ENCODE measurements at places on chromosomes 2 and 18. TPM values are rescaled to one million over a fixed set of nuclear protein-coding genes. Genes with fewer than 3 reads are reported as not detected.

Gene LYPD6
- 11.3 TPM for total RNA-seq

Gene NXPH2
- not detected for total RNA-seq

Gene CERKL
- total RNA-seq: 2.2 TPM

Gene TFCP2L1
- total RNA-seq: 0.12 TPM

Gene RIT2
- total RNA-seq: 0.37 TPM

Gene HYCC2
- 6.7 TPM for total RNA-seq

Gene IL1RL1
- not detected for total RNA-seq

Gene CD8B2
- total RNA-seq: 0.10 TPM

Gene MTCL1
- 28.2 TPM for total RNA-seq

Gene RAD51AP2
- total RNA-seq: not detected

- no peak for DNase-seq
These were observed 585.0 kb upstream of the GCFC2 start for GRCh38 chr2:76295762-76296161.

- peak; percentile 42 for DNase-seq
These were observed 17.2 kb upstream of the ITGAV start for GRCh38 chr2:186572705-186573104.

DNA sequence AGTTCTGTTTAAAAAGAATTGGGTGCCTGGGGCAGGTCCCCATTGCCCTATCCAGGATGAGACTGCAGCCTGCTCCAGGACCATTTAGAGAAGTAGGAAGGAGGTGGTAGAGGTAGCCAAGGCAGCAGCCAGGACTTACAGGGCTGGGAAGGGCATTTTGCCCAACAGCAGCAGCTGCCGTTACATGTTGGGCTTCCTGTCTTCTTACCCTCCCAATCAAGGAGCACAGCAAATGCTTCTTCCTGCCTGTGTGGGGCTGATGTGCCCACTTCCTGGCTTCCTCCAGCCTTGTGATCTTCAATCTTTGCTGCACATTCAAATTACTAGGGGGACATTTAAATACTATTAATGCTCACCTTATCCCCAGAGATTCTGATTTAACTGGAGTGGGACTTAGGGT, 112.0 kb downstream of the QPCT start:
- DNase-seq: peak; percentile 48

DNA sequence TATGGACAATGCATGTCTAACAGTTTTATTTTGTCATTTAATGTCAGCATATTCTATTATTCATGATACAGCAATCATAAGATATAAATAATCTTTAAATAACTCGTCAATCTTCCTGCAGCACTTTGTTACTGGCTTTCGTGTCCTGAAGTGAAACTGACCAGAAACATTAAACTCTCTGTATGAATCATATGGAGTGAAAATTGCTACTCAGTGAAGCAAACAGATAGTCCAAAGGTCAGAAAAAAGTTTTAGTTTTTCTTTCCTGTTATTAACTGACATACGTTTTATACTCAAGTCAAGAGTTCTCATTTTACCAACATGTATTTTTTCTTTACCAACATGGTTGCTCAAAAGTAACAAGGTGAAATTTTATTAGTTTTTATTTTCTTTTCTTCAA, 106.8 kb upstream of the GALNT5 start:
- peak; percentile 53 for DNase-seq

- DNase-seq: no peak
These were observed 32.9 kb downstream of the STEAP3 start for GRCh38 chr2:119256582-119256921.

- peak; percentile 92 for DNase-seq
These were observed 263.9 kb downstream of the LTBP1 start for GRCh38 chr2:33210626-33211025.

GRCh38 chr18:31183302-31183701, 20.6 kb upstream of the DSC1 start:
- no peak for DNase-seq

DNA sequence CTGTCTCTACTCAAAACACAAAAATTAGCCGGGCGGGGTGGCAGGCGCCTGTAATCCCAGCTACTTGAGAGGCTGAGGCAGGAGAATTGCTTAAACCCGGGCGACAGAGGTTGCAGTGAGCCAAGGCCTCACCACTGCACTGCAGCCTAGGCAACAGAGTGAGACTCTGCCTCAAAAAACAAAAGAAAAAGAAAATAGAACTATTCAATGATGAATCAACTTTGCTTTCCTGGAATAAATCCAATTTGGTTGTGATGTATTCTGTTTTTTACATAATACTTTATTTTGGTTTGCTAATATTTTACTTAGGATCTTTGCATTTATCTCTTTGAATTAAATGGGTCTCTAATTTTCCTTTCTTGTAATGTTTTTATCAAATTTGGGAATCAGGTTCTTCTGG, 86.3 kb upstream of the MBOAT2 start:
- peak; percentile 22 for DNase-seq

- peak; percentile 15 for DNase-seq
These were observed 255.6 kb upstream of the OSR1 start for GRCh38 chr2:19614066-19614465.

DNA sequence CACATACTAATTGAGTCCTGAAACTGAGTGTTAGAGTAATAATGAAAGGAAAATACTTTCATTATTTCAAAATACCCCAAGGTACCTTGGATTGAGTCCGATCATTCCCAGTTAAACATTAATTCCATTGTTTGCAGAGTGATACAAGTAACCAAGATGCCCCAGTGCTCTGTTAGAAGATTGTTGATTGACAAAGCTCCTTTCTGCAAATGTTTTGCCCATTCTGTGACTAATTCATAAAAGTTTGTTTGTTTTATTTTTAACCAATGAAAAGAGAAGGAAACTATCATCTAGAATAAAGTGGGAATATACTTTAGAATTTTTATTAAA, 124.0 kb downstream of the GULP1 start:
- no peak for DNase-seq

DNA sequence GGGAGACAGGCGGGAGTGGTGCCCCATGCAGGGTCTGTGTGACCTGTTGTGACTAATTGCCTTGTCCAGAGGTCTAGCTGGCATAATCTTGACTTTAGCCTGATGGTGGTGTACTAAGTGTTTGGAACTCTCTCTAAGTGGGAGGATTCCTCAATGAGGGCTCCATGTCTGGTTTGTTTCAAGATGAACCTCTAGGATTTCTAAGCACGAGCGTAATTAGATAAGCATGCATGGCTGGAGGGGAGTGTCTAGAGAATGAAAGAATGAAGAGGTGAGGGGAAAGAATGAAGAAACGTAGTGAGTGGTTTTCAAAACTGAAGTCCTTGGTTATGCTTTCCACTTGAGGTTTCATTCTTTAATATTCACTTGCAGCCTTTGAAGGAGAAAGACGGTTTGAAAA, 833.2 kb upstream of the GYPC start:
- DNase-seq: no peak

- no peak for DNase-seq
These were observed 58.9 kb upstream of the NCOA1 start for GRCh38 chr2:24432121-24432520.

GRCh38 chr2:55112229-55113031, 62.2 kb upstream of the RTN4 start:
- DNase-seq: peak; percentile 58

DNA sequence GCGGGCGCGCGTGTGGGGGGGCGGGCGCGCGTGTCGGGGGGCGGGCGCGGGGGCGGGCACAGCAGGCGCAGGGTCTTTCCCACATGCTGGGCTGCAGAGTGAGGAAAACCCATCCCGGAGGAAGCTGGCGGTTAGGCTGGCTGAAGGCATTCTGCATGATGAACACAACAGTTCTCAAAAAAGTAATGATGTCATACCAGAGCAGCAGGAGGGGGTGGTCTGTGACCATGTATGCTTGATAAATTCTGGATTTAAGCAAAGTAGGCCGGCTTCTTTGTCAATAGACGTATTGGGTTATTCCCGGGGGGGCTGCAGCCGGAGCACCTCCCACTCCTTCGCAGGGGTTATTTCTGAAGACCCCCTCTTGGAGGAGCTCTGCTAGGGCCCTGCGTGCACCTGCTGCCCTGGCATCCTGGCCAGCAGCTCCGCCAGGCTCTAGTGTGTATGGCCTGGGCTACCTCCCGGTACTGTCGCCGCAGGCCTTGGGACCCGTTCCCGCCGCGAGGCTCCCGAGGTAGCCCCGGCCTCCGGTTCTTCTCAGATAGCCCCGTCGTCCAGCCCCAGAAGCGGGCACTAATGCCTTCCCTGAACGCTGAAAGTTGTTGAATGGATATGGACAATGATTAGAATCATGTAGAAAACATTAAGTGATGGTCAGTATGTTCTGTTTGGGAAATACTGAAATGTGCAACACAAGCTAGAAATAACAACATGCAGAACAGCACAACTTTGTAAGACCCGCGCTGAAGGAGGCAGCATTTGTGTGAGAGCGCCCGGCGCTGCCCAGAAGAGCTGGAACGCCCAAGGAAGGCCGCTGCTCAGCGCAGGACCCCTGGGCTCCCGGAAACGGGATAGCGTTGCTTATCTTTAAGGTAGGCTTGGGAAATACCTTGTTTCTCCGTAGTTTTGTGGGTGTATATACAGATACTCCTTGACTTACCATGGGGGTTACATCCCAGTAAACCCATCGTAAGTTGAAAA, 101.4 kb upstream of the RAB6C start:
- DNase-seq: peak; percentile 23

DNA sequence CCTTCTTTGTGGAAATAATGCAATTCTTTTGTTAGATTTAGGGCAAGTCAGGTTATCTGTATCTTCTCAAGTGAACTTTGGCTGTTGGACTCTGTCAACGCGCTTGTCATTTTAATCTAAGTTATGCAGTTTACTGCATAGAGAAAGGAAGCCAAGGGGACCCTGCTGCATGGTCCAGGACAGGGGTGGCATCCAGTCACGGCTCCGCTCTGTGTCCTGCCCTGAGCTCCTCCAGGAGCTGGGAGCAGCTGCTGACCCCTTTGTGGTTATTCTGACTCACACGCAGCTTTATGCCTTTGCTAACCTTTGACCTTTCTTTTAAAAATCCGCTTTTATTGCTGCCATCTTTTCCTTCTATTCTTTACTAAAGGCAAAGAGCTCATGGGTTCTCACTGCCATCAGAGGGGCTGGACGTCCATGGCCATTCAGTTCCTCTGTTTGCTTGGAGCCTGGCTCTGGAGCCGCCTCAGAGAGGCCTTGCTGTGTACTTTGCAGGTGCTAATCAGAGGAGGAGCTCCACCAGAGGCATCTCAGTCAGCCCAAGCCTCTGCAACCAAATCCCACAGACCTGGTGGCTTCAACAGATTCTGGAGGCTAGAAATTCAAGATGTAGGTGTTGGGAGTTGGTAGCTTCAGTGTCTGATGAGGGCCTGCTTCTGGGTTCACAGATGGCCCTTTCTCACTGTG, 39.3 kb downstream of the SNTG2 start:
- no peak for DNase-seq

DNA sequence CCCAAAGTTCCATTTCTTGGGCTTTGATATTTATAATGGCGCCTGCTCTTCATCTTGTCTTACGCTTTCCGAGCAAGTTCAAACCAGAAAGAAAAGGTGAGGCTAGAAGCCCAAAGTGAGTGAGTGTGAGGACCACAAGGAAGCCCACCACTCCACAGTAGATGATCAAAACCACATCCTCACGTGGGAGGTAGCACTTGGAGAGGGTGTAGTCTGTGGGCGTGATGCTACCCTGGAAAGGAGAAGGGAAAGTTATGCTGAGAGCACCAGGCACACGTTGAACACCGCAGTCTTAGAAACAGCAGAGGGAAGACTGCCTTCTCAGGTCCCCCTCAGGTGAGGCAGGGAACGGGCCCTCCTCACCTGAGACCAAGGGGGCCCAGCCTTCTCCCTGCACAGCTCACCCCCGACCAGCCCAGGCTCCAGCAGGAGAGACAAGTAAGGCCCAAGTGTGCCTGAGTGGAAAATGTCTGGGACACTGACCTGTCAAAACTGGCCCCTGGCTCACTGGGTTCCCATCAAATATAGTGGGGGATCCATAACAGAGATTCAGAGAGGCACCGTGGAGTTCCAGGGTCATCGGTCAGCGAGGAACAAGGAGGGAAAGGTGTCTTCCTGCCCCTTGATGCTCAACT, 23.6 kb downstream of the MPPE1 start:
- DNase-seq: no peak

DNA sequence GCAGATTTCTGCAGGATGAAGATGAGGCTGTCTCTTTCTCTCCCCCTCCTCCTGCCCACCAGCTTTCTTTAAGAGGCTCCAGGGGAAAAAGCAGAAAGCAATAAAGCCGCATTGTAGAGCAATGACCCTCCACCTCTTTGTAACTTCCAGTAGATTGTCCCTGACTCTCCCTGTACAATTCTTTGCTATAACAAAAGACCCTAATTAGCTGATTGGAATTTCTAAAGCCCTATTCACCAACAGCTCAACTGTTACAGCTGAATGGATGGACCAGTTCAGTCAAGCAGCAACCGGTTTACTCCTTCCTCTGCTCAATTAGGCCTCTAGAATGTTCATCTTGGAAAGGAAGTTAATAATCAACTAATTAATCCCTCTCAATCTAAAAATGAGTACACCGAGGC, 301.0 kb downstream of the STK39 start:
- DNase-seq: no peak

GRCh38 chr2:16828828-16829160, 163.2 kb upstream of the CYRIA start:
- no peak for DNase-seq

DNA sequence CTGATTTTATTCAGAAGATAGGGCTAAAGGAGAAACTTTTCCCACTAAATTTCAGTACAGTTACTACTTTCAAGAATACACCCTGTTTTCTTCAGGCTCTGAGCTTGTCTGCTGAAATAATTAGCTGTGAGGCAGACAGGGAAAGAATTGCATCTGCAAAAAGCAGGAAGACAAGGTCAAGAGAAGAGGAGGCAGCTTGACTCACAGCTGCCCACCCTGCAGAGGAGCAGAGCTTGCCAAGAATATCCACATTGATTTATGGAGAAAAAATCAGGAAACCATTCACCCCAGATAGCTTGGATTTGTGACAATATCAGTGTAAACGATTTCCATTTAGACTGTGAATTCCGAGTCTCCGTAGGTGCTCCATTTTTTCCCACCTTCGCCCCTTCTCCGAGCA, 49.0 kb downstream of the ACTR2 start:
- DNase-seq: no peak

DNA sequence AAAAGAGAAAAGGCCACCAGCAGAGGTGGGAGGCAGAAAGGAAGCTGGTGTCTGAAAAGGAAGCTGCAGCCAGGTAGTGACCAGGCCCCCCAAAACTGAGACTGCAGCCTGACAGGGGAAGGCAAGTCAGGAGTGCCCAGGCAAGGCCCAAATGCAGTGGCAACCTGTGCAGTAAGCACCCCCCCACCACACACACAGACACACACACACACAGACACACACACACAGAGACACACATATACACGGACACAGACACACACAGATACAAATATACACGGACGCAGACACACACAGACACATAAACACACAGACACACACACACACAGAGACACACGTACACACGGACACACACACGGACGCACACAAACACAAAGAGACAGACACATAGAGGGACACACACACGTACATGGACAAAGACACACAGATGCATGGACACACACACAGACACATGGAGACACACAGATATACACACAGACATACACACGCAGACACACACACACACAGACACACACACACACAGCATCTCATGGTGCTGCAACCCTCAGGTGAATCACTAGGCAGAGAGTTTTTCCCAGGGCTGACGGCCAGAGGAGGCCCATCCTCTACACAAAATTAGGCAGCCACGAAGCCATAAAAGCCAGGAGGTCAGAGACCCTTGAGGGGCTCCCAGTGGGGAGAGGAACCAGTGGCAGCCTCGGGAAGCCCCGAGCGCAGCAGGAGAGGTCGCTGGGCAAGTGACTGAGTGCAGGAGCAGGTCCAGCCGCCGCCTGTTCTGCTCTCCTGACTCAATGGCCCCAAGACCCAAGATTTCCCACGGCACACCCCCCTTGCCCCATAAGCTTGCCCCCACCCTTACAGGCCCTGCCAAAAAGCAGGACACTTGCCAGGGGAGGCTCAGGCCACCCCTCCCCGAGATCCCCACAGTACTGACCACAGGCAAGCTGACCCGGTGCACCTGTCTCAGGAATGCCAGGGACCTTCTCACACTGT, 6.3 kb downstream of the SDC1 start:
- DNase-seq: no peak
